ENCODE measurements at places on chromosomes 16 and 17.

- DNase-seq: no peak
These were observed 24.2 kb downstream of the KRT25 start for GRCh38 chr17:40730970-40731369.

GRCh38 chr17:76444518-76445311, 8.2 kb downstream of the UBE2O start:
- no peak for DNase-seq

GRCh38 chr16:72286936-72287620, 115.1 kb upstream of the PMFBP1 start:
- no peak for DNase-seq

GRCh38 chr16:28146536-28146935, 65.2 kb downstream of the XPO6 start:
- DNase-seq: no peak

DNA sequence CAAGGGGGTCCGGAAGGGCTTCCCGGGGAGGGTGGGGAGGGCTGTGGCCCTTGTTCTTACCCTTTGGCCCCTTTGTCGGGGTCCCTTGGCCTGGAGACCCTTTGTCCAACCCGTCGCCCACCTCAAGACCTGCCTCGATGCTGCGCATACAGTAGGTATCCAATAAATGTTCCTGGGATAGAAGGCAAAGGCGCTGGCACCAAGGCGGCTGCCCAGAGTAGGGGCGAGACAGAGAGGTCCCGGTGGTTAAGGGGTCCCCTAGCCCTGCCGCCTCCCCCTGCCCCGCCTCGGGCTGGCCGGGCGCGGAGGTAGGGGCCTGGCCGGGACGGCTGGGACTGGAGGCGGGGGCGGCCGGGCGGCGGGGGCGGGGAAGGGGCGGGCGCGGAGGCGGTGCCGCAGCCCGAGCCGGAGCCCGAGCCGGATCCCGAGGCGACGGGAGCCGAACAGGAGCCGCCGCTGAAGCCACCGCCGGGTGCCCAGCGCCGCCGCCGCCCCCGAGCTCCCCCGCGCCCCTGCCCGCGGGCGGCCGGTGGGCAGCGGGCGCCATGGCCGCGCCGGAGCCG, at the start of gene NHERF2:
Gene NHERF2, plus strand, starts transcription at position 442 of the 563 bp plus-strand sequence. Its CDS starts 104 bp downstream, at position 546.
- peak; percentile 38 for DNase-seq

GRCh38 chr17:19747829-19748806, at the start of gene ALDH3A1:
Gene ALDH3A1, minus strand, starts transcription at chr17:19748298. Its CDS starts 3,169 bp downstream, at chr17:19745129.
- DNase-seq: no peak

GRCh38 chr16:1526608-1527555, 6.6 kb upstream of the TMEM204 start:
- no peak for DNase-seq

- DNase-seq: no peak
These were observed 31.5 kb downstream of the RBL2 start for GRCh38 chr16:53465606-53466280.

GRCh38 chr17:3543453-3543852, 14.2 kb downstream of the TRPV3 start:
- no peak for DNase-seq

DNA sequence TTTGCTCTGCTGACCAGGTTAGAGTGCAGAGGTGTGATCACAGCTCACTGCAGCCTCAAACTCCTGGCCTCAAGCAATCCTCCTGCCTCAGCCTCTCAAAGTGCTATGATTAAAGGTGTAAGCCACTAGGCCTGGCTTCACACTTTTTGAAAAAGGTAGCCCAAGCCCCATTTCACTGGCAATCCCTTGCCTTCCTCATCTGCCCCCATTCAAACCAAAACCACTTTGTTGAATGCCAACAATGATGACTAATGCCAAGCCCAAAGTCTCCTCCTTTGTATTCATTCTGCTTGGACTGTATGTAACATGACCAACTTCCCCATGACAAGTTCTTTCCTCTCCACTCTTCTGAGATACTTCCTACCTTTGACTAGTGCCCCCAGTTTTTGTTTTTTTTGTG, 33.1 kb downstream of the N4BP1 start:
- DNase-seq: no peak

DNA sequence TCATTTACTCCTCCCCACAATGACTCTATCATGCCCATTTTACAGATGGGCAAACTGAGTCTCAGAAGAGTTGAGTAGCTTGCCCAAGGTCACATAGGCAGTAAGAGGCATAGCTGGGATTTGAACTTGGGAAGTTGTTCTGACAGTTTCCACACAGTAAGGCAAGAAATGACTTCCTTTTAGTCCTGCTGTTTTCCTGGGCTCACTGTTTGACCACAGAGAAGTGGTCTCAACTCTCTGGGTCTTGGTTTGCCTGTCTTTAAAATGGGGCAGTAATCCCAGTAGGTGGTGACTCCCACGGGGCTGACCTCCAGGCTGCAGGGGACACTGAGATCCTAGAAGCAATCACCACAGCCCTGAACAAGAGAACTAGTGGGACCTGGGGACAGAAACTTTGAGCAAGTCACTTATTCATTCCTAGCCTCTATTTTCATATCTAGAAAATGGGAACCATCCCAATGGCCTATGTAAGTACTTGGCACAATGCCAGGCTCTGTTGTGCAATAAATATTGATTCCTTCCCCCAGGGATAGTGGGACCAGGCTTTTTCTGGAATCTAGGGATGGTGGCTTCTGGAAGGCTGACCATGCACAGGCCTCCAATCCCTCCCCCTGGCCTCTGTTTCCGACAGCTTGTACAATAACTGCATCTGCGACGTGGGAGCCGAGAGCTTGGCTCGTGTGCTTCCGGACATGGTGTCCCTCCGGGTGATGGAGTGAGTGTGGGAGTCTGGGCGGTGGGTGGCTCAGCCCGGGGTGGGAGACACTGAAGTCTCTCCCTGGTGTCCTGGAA, 20.5 kb downstream of the DEXI start:
- DNase-seq: no peak

GRCh38 chr17:27346228-27346899, 52.5 kb downstream of the WSB1 start:
- DNase-seq: no peak

DNA sequence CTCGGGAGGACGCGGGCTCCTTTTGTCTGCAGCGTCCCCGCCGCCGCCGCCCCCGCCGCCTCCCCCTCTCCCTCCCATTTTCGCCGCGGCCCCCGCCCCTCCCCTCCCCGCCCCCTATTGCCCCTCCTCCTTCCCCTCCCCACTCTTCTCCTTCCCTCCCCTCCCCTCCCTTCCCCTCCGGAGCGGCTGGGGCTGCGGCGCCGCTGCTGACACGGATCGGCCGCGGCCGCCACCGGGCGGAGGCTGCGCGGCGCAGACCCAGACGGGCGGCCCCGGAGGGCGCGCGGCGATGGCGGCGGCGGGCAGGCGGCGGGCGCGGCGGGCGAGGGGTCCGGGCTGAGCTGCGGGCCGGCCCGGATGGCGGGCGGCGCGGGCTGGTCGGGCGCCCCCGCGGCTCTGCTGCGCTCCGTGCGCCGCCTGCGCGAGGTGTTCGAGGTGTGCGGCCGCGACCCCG, at the start of gene RAB11FIP4:
Gene RAB11FIP4, plus strand, starts transcription at position 180 of the 454 bp plus-strand sequence. Its CDS starts 178 bp downstream, at position 358.
- DNase-seq: no peak

DNA sequence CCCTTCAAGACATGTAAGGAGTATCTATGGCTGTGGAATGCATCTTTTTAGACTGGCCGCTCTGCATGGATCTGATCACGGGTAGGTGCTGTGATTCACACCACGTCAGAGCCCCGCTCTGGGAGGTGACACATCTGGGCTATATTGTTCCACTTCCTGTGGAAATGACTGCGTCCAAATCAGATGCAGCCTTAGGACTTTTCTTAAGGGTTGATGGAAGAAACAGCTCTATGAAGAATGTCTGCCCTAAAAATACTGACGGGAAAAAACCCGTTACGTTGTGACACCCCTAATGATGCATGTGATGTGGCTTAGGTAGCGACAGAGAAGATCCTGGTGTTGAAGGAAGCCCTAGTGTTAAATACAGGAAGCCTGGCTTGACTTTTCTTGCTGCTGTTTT, 12.2 kb downstream of the BANP start:
- peak; percentile 26 for DNase-seq

- DNase-seq: no peak
These were observed 14.4 kb downstream of the CTRL start for GRCh38 chr16:67917140-67917851.

DNA sequence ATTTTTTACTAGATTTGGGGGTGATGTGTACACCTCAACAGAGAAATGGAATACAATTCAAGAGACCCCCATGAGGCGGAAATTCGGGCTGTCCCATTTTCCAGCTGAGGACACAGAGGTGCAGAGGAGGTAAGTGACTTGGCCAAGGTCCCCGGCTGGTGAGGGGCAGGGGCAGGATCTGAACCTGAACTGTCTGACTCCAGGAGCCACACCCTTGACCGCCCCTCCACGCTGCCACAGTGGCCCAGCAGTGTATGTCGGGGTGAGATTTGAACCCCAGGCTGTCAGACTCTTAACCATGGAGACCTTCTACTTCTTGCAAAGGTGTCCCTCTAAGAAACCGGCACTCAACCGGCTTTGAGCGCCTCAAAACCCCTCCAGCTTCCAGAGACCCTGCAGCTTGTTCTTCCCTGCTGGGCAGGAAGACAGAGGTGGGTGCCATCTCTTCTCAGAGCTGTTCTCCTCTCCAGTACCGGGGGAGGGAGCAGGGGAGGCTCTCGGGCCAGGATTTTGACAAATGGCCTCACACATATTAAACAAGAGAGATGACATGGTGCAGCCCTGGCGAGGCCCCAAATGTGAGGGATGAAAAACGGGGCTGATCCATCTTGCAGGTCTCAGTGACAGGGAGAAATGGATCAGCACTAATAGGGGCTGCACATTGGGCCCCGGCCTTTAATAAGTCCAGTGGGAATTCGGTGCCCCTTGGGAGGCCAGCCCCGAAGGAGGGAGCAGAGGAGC, 222.3 kb downstream of the GSG1L start:
- DNase-seq: no peak

DNA sequence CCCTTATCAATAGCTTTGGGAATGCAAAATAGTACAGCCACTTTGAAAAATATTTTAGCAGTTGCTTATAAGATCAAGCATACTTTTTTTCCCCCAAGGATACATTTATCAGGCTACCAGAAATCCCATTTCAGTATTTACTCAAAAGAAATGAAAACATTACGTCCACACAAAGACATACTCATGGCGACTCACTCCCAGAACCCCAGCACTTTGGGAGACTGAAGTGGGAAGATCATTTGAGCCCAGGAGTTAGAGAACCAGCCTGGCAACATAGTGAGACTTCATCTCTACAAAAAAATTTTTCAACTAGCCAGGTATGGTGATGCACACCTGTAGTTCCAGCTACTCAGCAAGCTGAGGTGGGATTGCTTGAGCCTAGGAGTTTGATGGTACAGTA, 5.9 kb downstream of the SKA2 start:
- no peak for DNase-seq

DNA sequence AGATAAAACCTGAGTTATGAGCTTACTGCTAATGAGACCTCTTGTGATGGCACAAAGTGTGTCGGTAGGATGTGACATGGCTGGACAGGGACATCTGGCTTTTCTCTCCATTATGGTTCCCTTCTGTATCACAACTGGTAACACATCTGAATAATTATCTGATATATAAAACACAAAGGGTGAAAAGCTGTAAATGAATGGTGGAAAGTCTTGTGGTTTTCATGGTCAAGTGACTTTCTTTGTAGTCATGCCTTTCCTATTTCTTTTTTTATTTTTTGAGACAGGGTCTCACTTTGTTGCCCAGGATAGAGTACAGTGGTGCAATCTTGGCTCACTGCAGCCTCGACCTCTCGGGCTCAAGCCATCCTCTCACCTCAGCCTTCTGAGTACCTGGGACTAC, 35.3 kb upstream of the ZFHX3 start:
- DNase-seq: no peak

DNA sequence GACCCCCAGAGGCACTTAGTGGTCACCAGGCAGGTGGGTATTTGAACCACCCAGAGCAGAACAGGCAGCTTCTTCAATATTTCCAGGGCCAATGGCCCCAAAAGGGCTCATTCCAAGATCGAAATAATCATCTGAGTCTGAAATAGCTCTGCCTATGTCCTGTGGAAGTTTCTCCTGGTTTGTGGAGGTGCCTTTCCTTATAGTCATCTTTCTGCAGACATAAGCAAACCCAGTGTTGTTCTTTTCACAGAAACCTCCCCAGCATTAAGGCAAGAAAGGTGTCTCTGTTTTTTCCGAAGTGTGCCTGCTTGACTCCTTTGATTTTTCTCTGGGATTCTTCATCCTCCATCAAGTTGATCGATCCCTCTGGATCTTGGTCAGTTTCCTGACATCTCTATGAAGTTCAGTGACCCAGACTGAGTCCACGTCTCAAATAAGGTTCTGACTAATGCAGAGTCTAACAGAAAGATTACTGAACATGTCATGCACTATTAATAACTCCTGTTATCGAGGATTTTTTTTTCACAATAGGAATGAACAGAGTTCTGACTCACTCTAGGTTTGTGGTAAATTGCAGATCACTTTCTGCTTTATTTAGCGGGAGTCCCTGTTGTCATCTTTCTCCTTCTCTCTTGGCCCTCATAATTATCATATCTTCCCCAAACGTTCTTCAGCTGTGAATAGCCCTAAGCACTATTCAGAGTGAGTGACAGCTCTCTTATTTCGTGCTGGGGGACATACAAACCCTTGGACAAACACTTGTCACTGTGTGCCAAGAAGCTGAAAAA, 1.5 kb downstream of the LRRC3C start:
- DNase-seq: no peak

DNA sequence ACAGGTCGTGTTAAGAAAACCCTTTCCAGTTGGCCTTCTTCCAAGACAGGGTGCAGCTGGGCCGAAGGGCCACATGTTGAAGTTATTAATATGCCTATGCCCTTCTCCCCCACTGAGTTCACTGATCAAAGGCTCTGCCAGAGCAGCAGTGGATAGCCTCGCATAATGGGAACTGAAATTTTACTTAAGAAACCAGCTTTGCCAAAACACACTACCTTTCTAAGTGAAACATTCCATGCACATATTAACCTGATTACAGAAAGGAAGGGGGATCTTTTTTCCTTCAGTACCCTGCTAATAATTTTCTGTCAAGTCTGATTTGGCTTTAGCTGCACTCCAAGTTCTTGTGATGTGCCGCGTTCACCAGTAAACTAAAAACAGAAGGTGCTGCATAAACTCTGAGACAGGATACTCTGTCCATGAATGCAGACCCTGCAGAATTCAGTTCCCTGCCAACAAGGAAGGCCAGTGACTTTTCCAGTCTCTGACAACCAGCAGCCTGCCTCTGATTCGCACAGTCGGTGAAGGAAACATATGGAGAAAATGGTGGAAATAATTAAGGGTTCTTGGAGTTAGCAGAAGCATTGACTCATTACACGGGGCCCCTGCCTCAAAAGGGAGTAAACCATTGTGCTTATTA, 283.8 kb downstream of the ZFHX3 start:
- DNase-seq: no peak

- DNase-seq: no peak
These were observed 29.3 kb upstream of the SPACA3 start for GRCh38 chr17:32962320-32962711.

- DNase-seq: no peak
These were observed 41.4 kb downstream of the SETD6 start for GRCh38 chr16:58556678-58557077.

DNA sequence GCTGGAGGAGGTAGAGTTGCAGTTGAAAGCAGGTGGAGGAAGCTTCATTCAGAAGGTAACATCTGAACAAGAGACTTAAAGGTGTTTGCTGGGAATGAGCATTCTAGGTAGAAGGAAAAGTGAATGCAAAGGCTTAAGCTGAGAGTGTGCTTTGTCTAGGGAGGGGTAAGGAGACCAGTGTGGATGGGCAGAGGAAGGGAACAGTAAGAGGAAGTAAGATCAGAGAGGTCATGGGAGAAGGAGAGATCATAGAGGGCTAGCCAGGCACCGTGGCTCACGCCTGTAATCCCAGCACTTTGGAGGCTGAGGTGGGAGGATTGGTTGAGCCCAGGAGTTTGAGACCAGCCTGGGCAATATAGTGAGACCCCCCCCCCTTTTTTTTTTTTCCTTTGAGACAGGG, 3.3 kb downstream of the STX4 start:
- DNase-seq: no peak

- no peak for DNase-seq
These were observed 149.4 kb upstream of the HS3ST3A1 start for GRCh38 chr17:13750816-13751793.

Data from T-helper 9 cell (primary cell).